ENCODE measurements at places on chromosomes 1 and 21.

- DNase-seq = no peak
These were observed 8.3 kb downstream of the RNASEL start for GRCh38 chr1:182580736-182581135.

GRCh38 chr1:110879758-110880606 lies 7.0 kb downstream of the CD53 start:
- no peak for DNase-seq

GRCh38 chr1:16421201-16421600 lies 16.0 kb downstream of the SPATA21 start:
- DNase-seq = no peak

DNA sequence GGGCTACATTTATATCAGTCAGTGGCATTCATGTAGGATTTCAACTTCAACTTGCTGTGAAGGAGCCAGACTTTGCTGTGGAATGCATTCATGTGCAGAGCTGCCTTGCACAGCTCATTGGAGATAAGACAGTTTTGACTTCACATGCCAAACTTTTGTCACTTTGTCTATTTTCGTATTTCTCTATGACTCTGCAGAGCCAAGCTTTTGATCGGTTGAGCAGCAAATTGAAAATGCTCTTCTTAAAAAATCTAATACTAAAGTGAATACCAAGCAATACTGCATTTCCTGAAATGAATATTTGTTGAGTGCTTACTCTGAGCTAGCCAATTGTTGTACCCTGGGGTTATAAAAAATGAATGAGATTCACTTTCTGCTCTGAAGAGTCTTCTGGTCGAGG lies 388.7 kb downstream of the ST6GALNAC3 start:
- DNase-seq = no peak

DNA sequence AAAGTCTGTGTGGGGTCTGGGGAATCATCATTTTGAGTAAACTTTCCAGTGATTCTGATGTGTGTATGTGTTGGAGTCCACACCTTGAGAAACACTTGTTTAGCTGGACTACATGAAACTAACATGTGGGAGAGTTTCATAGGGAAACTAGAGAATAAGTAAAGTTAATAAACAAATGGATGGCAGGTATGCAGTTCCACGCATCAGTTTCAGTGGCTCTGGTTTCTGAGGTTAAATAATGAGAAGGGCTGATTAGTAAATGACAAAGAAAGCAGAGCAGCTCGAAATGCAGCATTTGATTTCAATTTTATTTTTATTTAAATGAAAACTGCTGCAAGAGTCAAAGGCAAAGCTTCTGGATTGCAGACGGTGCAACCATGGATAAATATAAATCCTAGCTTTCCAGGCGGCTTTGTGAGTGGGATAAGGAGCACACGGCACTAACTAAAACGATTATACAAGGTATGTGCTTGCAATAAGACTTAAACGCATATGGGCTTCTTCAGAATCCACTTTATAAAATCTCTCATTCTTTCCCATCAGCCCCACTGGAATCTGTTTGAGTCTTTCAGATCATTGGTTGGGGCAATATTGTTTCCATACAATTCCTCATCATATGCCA lies 310.7 kb downstream of the PLPP3 start:
- no peak for DNase-seq
